ENCODE measurements at places on chromosomes 1 and 21.

GRCh38 chr1:219155135-219155534 is 18.5 kb upstream of the LYPLAL1 start:
- no peak for DNase-seq

GRCh38 chr1:61950418-61950817 is 208.1 kb downstream of the PATJ start:
- DNase-seq = no peak

DNA sequence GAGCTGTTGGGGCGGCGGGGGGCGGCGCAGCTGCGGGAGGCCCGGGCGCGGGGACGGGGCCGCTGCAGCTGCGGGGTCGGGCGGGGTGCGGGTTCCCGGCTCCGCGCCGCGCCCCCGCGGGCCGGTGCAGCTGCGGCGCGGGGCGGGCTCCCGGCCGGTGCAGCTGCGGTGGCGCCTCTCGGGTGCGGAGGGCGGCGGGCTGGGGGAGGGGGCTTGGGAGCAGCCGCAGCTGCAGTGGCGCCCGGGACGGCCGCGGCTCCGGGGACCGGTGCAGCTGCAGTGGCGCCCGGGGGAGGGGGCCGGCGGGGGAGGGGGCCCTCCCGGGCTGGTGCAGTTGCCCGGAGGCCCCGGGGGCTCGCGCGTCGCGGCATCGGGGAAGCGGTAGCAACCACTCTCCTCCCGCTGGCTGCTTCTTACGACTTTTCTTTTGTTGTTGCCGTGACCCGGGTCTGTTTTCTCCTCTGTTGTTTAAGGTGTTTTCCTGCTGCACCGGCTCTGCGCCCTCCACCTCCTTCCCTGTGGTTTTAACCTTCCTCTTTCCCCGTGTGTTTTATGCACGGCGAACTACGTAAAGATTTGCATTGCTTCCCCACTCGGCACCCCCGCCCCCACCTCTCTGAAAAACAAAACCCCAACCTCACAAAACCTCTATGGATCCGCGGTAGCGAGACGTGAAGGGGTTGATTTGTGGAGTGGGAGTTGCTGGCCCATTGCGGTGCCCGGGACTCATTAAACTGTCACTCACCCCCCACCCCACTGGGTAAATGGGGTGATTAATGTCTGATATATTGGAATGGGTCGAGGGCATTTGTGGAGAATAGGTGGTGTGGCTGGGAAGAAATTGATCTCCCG is 1.7 kb upstream of the ZBTB18 start:
- DNase-seq = peak; percentile 55

DNA sequence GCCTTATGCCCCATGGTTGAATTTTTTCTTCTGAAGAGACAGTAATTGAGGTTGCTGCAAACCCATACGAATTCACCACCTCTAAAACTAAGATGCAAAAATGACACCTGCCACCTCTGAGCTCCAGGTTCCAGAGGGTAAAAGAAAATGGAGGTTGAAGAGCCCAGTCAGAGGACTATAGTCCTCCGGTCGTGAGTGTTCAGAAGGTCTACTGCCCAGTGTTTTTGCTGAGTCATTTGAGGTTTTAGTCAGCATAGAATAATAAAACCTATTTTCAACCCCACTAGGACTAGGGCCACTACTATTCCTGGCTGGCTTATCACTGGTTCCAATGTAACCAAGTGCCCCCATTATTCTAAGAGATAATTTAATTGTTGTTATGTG is 12.9 kb upstream of the SLAMF7 start:
- peak; percentile 34 for DNase-seq

GRCh38 chr1:185610954-185611353 is 123.2 kb upstream of the HMCN1 start:
- DNase-seq = no peak

- no peak for DNase-seq
Measured at GRCh38 chr1:73980324-73981040, 217.5 kb downstream of the LRRIQ3 start.

DNA sequence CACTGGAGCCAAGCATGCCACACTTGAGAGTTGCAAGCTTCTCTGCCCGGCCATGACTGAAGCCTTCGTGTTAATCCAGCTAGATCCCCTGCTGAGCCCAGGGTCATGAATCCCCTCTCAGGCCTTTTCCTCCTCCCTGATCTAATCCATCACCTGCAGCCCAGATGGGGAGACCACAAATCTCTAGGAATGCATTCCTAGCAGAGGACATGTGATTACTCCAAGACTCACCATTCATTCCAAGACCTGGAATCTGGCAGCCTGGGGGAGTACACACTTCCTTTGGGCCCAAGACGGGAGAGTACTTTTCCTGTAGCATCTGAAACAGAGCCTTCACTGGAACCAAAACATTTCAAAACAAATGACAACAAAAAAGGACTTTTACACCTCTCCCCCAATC is 269.3 kb upstream of the NFIA start:
- no peak for DNase-seq

- no peak for DNase-seq
Measured at GRCh38 chr1:165763442-165763841, 5.2 kb downstream of the TMCO1 start.

DNA sequence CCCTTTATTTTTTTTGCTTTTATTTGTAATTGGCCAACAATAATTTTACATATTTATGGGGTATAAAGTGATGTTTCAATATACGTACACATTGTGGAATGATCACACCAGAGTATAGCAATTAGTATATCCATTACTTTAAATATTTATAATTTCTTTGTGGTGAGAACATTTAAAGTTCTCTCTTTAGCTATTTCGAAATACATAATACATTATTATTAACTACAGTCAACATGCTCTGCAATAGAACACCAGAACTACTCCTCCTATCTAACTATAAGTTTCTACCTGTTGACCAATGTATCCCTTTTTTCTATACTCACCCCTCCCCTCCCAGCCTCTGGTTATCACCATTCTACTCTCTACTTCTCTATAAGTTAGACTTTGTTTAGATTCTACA is 77.4 kb downstream of the SCMH1 start:
- no peak for DNase-seq

DNA sequence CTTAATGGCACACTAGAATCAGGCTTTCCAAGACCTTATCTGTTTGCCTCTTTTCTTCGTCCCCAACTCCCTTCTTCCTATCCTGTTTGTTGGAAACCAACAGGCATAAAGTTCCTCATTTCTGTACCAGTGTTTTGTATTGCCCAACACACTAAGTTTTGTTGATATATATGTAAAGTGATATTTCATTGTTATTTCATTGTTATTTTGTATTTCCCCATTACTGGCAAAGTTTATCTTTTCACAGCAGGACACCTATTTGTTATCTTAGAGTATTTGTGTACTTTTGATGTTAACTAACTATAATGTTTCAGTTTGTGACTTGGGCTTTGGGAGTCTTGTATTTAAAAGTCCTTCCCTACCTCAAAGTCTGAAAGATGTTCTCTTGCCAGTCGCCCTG is 27.1 kb downstream of the FAM20B start:
- no peak for DNase-seq

- DNase-seq = no peak
Measured at GRCh38 chr21:18373606-18374005, 30.0 kb downstream of the TMPRSS15 start.

DNA sequence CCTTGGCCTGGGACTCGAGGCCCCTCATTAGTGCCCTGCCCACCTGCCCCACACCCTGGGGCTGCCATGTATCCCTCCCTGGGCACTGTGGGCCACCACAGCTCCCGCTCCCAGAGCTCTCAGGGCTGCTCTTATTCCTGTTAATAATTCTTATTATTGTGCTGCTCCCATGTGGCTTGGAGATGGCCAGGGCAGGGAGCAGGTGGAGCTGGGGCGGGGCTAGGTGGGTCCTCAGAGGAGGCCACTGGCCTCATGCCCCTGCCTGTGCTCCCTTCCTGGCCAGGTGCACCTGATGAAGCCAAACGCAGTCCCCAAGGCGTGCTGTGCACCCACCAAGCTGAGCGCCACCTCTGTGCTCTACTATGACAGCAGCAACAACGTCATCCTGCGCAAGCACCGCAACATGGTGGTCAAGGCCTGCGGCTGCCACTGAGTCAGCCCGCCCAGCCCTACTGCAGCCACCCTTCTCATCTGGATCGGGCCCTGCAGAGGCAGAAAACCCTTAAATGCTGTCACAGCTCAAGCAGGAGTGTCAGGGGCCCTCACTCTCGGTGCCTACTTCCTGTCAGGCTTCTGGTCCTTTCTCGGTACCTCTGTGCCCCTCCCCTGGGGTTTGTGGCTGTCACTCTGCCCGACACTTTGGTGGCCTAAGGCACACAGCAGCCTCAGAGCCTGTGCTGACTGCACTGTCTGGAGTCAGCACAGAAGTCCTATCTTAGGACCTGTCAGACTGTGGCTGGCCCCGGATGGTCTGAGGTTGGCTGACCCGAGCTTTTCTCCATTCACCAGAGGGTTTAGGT is 34.1 kb downstream of the BMP8A start:
- peak; percentile 75 for DNase-seq

DNA sequence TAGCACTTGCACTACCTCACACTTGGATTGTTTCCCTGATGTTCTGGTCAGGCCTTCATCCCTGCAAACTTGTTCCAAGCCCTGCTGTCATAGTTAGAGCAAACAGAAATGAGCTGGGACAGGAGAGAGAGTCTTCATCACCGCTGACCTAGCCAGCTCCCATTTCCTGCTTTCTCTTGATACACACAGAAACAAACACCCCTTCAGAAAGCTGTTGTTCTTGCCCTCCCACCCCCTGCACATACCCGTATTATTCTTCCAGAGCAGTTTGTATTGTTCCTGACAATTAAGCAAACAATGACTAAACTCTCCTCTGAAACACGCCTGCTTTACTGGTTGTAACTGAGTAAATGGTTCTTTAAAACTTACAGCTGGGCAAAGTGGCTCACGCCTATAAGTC is 2.9 kb upstream of the SYT2 start:
- no peak for DNase-seq

GRCh38 chr1:41354956-41355355 is 6.3 kb upstream of the FOXO6 start:
- DNase-seq = no peak

DNA sequence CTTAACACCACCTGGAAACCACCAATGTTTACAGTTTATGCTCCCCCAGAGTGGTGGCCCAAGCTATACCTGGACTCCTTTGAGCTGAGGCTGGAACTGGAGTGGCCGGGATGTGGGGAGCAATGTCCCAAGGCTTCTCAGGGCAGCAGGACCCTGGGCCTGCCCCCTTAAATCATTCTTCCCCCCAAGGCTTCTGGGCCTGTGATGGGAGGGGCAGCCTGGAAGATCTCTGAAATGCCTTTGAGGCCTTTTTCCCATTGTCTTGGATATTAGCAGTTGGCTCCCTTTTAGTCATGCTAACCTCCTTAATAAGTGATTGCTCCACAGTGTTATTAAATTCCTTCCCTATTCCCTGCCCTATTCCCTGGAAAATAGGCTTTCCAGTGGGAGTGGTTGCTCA is 185.8 kb downstream of the HS2ST1 start:
- DNase-seq = no peak

DNA sequence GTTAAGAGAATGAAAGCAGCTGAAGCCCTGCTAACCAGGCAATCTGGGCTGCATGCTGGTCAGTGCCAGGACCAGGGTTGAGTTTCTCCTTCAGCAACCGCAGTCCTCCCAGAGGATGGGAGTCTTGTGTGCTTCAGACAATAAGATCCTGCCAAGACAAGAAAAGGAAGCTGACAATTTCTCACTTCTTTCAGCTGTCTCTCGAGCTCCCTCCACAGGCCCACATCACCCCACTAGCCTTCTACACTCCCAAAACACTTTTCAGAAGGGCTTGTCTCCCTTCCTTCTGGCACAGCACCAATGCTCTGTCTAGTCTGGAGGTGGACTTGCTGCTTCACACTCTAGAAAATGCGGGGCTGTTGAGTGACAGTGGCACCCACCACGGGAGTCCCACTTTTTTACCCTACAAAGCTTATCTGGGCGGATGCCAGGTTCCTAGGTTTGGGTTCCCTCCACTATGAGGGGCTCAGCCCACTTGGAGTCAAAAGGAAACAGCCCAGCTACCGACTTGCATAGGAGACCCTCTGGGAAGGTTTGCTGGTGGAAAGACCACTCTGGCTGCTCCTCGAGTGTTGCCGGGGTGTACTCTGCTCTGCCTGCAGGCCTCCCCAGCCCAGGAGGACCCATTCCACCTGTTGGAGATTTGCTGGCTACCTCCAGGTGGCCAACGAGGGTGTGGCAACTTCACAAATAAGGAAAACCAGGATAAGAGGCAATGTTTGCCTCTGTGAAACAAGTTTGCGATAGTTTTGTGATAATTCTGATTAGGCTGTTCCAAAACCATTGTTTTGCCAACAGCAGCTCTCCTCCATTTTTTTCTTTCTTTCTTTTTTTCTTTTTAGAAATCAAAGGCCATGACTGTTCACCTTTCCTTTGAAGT is 68.9 kb downstream of the TENT5C start:
- DNase-seq = peak; percentile 76

GRCh38 chr1:18470671-18471355 is 9.9 kb upstream of the KLHDC7A start:
- DNase-seq = no peak

DNA sequence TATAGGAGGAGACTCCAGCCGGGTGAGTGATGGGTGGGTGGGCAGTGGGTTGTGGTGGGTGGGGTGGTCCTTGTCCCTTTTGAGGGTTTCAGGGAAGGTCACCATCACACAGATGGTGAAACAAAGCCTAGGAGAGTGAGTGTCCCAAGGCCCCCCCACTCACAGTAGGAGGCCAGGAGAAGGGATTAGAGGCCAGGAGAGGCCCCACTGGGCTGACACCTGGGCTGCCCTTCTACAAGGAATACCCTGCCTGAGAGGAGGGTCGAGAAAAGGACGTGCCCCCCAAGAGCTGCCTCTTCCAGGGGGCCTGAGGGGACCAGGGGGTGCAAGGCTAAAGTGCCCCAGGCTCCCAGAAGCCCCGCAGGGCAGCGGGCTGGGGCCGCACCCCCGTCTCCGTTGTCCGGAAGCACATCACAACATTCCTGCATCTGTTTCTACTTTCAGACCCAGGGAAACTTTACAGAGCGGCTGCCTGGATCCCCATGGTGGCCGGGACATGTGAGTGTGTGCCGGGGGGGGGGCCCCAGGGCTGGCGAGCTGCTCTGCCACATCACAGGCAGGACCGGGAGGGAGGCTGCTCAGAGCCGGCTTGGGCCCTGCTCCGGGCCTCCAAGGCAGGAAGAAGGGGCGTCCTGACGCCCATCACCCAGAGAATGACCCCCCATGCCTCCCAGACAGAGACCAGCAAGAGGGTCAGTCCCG is 68.2 kb downstream of the ARHGEF16 start:
- DNase-seq = no peak

- no peak for DNase-seq
Measured at GRCh38 chr1:226128487-226129075, 58.0 kb downstream of the ACBD3 start.

DNA sequence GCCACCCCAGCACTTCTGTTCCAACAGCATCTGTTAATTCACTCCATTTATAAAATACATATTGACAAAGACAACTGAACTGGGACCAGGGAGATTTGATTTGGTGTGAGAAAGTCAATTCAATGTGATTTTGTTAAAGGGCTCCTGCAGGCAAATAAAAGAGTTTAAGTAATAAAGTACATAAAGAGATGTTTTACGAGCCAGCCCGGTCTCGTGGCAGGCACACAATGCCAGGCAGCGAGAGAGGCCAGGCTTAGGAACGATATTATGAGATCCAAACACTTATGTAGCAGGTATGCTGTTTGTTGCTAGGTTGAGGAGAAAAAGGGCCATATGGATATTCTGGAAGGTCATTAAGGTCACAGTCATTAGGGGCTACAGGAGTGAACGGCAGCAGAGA is 227.1 kb downstream of the KCTD3 start:
- no peak for DNase-seq

- no peak for DNase-seq
Measured at GRCh38 chr1:244749230-244750016, 86.0 kb upstream of the COX20 start.

- DNase-seq = no peak
Measured at GRCh38 chr1:171256940-171257606, 8.8 kb downstream of the FMO1 start.

- DNase-seq = no peak
Measured at GRCh38 chr1:244369256-244370057, 82.3 kb downstream of the ADSS2 start.

GRCh38 chr1:200362421-200362820 is 47.4 kb downstream of the ZNF281 start:
- no peak for DNase-seq
